ENCODE measurements at places on chromosomes 3 and 15.

- DNase-seq: no peak
Observed at GRCh38 chr3:115246461-115247020, 99.5 kb upstream of the ZBTB20 start.

- no peak for DNase-seq
Observed at GRCh38 chr3:136387031-136387430, 136.9 kb downstream of the PCCB start.

GRCh38 chr3:56704706-56705105, 21.6 kb upstream of the TASOR start:
- no peak for DNase-seq

- peak; percentile 88 for DNase-seq
Observed at GRCh38 chr15:32683906-32684584, 33.8 kb upstream of the GREM1 start.

DNA sequence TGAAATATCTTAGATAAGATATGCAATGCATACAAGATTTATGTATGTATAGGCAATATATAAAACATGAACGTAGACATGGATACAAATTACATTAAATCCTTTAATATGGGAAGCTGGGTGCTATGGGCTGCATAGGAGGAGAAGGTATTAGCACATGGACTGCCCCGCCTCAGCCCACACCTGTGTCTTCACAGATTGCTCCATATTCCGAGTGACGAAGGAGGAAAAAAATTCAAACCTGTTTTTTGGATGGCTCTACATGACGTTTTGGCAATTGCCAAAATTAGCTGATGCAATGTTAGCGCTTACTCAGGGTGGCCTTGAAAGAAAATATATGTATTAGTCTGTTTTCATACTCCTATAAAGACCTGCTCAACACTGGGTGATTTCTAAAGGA, 223.4 kb upstream of the SLCO3A1 start:
- no peak for DNase-seq

DNA sequence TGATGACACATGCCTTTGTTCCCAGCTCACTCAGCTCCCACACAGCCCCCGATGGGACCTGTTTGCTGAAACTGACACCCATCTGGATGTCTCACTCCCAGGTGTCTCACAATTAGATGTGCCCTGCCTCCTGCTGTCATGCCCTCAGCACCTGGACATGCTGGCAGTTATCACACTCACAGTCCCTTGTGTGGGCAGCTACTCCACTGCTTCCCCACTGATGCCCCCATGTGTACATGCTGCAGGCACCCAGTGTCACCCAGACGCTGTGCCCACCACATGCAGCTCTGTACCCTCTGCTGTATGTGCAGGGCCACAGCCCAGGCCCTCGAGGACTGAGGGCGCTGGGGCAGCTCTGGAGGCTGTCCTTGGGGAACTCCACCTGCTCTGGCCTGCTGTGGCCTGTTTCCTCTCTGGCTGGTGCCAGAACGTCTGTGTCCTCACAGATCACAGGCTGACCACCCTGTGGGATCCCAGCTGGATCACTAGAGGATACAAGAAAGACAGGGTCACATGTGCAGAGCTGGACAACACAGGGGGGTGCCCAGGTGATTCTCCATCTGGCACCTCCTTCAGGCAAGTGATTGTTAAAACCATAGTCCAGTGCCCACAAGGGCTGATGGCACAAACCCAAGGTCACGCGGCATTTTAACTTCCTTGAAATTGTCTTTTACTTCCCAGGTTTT, 14.0 kb downstream of the C3orf22 start:
- no peak for DNase-seq

DNA sequence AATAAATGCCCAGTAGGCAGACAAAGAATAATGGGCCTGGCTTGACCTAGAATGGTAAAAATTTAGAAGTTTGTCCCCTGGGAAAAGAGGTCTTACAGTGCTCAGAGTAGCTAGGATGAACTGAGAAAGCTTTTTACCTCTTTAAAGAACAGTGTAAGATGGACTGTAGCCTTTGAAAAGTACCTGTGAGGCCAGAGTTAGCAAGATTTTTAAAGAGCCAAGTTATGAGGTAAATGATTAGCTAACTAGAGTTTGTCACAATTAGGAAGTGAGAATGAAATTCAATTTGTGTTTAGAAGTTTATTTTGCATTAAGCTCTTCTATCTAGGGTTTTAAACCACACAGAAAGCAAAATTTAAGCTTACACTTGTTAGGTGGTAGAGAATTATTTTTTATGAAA, 480.9 kb downstream of the ZIC1 start:
- no peak for DNase-seq

GRCh38 chr15:46301291-46301690, 666.5 kb downstream of the SQOR start:
- no peak for DNase-seq

- no peak for DNase-seq
Observed at GRCh38 chr3:127784865-127785710, 37.2 kb downstream of the MGLL start.

DNA sequence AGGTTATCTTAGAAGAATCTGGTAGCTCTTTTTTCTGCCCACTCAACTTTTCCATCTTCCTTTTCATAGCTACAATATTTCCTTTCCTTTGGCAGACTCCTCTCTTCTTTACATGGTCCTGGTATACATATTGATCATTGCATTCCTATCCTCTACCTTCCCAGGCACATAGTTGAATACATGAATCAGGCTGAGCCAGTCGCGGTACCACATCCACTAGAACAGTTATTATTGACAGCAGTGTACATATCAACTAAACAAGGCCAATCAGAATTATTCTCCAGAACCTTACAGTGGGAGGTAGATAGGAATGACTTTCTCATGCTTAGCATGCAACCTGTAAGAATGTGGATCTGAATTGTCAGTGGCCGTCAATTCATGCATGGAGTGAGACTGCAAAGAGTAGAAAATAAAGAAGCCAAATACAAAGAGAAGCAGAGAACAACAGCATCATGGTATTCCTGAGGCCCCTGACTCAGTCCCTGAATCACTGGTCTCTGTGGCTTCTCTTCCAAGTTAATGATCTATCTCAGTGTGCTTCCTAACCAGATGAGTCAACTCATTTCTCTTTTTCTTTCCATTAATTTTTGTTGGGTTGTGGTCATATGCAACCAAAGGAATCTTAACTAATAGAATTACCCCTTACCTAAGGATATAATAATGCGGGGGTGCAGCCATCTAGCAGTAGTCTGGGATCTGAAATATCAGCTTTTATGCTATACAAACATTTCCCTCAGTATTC, 60.9 kb upstream of the DCBLD2 start:
- DNase-seq: peak; percentile 93

GRCh38 chr15:60788692-60789103, 309.8 kb upstream of the ICE2 start:
- no peak for DNase-seq

GRCh38 chr3:149969940-149970715, 567 bp downstream of the PFN2 start:
- peak; percentile 77 for DNase-seq

GRCh38 chr15:88646951-88647350, 8.1 kb downstream of the ISG20 start:
- no peak for DNase-seq

DNA sequence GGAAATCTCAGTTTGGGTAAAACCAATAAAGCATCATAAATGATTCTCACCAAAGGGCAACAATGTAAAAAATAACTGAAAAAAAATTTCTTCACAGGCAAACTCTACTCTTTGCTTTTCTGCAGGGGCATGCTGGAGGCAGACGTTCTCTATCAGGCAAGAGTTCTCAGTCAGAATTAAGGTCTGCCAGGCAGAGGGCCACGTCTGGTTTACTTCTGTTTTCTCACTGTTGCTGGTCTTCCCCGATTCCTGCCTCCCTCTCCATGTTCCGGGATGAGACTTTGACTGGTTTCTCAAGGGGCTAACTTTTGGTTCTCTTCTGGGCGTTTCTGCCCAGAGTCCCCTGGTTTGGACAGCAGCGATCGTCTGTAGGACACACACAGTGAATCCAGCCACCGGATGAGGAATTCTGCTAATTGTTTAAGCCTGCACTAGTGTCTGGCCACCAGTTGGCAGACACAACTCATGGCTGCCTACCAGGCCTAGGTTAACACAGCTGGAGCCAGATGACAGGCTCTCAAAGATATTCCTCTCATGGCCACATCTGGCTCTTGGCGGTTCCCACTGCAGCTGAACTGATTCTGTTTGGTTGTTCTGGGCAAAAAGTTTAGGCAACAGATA, 273.1 kb downstream of the FOXP1 start:
- DNase-seq: peak; percentile 63

DNA sequence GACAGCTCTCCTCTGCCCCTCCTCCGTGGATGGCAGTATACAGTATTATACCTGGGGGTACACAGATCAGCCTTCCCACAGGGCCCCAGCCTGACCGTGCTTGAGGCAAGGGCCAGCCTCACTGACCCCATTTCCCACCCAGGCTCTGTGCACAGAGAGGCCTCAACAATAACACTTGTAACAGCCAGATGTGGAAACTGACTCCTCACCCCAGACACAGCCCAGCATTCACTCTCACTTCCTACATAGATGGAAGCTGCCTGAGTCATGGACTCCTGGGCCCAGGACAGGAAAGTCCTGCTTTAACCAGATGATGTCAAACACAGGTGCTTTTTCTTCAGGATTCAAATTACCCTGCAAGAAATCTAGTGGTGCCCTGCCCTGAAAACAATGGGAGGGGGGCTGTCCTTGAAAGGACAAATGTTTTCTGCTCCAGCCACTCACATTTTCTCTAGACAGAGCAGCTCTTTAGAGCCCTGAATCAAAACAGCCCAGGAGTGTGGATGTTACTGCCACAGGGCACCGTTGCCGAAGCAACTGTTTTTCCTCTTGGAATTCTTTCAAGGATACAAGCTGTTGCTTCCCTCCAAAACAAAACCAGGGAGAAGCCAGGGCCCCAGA, 16.4 kb downstream of the CCDC12 start:
- no peak for DNase-seq

DNA sequence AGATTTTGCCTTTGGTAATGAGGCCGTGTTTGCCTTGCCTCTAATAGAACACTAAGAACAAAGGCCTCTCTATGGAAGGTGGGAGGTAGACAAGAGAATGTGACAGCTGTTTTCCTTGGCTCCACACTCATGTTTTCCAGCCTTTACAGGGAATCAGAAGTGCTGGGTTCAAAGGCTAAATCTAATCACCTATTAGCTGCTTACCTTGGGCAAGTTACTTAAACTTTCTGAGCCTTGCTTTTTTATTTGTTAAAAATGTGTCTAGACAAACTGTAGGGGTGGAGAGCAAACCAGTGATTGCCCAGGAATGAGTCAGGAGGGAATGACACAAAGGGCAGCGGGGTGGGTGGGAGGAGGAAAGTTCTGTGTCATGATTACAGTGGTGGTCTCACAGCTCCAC, 179.0 kb downstream of the P3H2 start:
- DNase-seq: no peak

DNA sequence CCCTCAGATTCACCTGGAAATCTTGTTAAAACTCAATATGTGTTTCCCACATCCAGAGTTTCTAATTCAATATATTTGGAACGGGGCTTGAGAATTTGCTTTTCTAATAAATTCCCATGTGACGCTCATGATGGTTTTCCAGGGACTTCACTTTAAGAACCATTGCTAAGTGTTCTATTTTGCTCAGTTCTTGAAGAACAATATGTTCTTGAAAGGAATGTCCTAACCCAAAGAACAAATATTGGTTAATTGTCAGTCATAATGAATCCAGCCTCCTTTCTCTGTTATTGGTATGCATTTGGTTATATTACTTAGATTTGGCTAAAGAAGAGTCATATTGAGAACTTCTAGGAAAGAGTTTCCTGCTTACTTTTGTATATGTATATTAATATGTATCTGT, 4.4 kb upstream of the PLSCR2 start:
- DNase-seq: no peak

GRCh38 chr3:186772281-186772694, 11.1 kb upstream of the EIF4A2 start:
- no peak for DNase-seq

DNA sequence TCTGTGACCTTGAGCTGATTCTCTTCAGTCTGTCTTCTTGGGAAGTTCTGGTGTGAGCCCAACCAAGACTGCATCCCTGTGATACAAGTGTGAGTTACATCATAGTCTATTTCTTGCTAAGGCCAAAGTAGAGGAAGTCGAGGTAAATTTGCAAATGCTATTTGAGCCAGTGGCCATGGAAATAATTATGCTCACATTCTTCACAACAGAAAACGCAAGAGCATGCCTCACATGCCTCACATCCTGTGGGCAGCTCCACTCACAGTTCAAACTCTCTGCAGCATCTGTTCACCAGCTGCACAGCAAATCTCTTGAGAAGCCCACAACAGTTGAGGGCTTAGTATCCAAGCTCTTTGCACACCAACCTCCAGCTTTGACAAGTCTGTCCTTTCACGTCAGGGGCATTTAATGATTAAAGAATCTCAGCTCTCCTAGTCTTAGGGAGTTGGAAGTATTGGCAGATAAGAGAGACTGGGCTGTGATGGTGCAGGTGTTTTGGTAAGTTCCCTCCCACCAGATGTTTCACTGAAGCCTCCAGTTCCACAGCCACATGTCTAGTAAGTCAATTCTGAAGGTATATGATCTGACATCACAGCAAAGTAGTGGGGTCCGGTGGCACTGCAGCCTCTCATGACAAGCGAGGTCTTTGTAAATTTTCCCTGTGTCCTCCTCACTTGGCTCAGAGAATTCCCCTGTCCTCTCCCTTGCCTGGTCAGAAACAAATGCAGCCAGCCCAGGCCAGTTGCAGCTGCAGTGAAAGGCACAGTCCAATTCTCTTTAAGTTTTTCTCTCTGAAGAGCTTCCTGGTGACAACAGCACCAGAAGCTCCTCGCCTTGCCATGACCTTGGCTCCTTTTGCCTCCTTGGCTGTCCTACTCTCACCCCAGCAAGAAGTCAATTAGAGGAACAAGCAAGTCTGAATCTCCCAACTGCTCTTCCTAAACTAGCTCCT, 166.1 kb downstream of the SSR3 start:
- peak; percentile 98 for DNase-seq

- peak; percentile 98 for DNase-seq
Observed at GRCh38 chr3:170414202-170414663, 4.4 kb upstream of the CLDN11 start.

DNA sequence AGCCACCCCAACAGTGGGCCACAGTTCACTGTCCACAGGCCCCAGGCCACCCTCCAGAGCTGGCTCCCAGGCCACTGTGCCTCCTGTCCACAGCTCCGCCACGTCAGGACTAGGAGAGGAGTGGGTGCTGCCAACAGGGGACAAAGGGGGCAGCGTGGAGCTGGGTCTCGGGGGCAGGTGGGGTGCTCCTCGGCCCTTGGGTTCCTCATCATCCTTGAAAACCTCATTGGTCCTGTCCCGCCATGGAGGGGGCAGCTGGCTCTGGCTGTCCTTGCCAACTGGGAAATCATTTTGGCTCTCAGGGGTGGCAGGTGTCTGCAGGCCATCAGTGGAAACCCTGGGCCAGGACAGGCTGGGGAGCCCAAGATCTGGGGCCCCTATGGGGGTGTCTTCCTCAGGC, 45.2 kb downstream of the ADAMTS7 start:
- DNase-seq: no peak

- no peak for DNase-seq
Observed at GRCh38 chr3:190340071-190340470, 17.8 kb upstream of the CLDN1 start.

- no peak for DNase-seq
Observed at GRCh38 chr15:48333540-48333939, 2.3 kb downstream of the DUT start.

Data from fibroblast of skin of left quadriceps (primary cell).